ENCODE measurements at places on chromosomes 12 and 14. TPM values are rescaled to one million over a fixed set of nuclear protein-coding genes. Genes with fewer than 3 reads are reported as not detected.

TCL1A gene
- not detected for total RNA-seq

SYCP3 gene
- total RNA-seq, result not detected

HCAR3 gene
- not detected for total RNA-seq

DNA sequence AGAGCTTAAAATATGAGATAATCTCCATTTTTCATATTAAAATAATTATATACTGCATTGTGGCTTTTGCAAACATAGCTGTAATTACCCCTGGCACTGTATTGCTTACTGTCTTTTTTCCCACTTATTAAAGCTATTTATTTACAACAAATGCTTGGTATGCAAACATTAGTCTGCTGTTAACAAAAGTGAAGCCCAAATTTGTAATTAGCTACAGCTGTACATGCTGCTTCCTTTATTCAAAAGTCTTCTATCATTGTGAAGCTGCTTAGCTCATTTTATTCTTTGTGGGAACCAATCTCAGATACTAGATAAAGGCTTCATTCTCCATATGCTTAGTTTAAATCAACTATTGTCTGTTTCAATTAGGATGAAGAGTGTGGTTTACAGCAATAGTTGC lies 425.8 kb upstream of the FOXG1 start:
- DNase-seq, result no peak

DNA sequence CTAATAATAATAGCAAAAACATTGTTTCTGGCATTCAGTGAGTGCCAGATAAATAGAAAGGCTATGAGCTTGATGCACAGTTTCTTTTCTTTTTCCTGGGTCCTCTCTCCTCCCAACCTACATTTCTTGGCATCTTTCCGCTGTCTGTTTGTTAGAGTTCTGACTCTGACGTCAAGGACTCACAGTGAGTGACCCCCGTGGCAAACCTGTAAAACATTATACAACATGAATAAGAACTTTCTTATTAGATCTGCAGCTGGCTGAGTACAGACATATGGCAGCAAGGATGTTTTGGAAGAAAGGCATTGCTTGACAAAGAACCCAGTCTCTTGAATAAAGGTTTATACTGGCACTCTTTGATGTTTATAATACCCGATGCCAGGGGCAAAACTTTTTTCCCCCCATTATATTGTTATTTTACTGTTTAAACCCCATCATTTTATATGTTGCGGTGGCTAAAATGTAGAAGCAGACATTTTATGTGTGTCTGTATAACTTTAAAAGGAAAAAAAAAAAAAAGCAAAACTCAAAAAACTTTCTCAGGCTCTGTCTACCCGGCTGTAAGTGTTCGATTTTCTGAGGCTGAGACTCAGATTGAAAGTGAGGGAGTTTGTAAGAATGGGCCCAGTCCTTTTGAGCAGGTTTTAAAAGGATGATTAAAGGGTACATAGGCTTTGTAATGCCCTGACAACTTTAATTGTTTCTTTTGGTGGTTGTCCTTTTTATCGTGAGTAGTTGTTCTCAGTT lies 159.3 kb downstream of the PDE3A start:
- DNase-seq, result no peak

DNA sequence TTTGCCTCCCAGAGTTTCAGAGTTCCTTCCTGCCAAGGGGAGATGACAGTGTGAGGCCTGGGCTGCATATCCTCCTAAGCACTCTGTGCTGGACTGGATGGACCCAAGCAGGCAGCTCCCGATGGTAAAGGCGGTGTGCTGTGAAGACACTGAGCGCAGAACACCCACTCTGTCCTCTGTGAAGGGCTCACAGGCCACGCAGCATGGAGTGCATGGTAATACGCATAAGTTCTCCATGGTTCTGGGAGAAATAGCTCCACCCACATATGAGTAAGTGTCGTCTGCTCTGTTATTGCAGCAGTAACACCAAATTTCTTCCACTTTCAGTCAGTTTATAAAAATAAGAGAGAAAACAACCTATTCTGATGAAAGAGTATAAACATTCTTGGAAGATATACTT lies 55.8 kb downstream of the TMEM30B start:
- DNase-seq, result no peak
